ENCODE measurements at places on chromosomes 1 and 21. TPM values are rescaled to one million over a fixed set of nuclear protein-coding genes. Genes with fewer than 3 reads are reported as not detected.
A peak's percentile ranks its signal among the peaks of the same experiment; 100 is the strongest.

DNA sequence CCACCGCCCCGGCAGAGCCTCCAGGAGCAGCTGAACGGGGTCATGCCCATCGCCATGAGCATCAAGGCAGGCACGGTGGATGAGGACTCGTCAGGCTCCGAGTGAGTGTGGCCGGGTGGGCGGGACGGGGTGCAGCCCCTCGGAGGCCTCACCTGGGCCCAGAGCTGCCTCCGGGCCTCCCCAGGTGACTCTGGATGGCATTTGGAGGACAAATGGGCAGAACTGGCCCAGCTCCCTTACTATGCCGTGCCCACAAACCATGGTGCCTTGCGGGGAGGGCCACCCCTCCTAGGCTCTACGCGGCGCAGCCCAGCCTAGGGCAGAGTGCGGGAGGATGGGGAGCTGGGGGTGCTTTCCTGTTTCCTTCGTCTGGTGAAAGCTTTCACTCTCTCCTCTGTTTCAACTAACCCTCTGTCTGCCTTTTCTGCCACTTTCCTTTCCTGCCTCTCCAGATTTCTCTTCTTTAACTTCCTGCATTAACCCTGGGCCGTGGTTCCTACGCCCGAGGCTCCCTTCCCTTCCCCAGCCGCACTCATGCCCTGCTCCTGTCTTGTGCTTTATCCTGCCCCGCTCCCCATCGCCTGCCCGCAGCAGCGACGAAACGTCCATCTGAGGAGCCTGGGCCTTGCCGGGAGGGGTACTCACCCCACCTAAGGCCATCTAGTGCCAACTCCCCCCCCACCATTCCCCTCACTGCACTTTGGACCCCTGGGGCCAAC, 9.2 kb downstream of the PSRC1 start:
- DNase-seq, result no peak

DNA sequence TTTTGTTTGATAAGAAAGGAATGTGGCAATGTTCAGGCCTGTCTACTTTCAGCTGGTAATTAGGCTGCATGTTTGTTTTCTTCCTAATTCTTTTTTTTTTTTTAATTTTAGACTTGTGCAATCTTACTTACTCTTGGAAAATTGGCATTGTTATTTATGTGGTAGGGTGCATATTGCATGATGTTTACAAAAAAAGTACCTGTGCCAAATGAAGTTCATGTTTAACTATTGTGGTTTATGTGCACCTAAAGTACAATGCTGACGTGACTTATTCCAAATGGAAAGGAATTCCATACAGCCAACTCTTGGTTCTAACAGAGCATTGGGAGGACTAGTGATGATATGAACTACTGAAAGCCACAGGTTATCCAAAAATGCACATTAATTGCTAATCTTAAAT, 51.0 kb downstream of the KCNK2 start:
- DNase-seq, result no peak

DNA sequence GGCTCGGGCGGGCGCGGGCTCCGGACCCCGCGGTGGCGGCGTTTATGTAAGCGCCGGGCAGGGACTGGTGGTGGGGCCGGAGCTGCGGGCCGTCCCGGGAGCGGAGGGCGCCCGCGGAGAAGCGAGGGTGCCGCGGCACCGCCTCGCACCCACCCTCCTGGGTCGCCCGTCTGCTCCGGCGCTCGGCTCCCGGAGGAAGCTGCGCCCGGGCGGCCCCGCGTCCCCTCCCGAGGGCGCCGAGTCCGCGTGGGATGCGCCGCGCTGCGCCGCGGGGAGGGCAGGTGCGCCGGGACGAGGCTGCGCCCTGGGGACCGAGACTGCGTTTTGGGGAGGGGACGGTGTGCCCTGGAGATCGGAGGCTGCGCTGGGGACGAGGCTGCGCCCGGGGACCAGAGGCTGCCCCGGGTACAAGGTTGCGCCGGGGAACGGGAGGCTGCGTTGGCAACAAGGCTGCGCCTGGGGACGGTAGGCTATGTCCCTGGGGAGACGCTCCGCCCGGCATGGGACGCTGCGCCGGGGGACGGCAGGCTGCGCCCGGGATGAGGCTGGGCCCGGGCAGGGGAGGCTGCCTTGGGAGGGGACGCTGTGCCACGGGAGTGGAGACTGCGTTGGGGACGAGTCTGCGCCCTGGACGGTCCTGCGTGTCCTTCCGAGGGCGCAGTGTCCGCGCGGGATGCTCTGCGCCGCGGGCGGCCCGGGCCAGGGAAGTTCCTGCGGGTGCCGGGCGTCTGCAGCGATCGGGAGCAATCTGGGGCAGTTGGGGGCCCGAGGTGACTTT, 627 bp downstream of the ADARB1 start:
- no peak for DNase-seq

GRCh38 chr1:199684686-199685273, 342.7 kb upstream of the NR5A2 start:
- peak; percentile 25 for DNase-seq

DNA sequence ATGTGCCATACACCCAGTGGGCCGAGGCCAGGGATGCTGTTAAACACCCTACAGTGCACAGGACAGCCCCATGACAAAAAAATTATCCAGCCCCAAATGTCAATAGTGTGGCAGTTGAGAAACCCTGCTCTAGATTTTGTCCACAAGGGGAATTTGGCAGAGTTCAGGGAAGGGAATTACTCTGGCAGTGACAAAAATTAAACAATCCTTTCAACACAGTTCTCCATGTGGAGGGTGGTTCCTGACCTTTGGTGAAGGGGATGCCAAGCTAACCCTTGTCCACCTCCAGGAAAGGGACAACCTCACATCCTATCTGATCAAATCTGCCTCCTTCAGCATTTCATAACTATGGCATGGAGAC, 28.4 kb upstream of the CD84 start:
- no peak for DNase-seq

GRCh38 chr1:88454781-88455180, 229.3 kb upstream of the PKN2 start:
- DNase-seq, result no peak

DNA sequence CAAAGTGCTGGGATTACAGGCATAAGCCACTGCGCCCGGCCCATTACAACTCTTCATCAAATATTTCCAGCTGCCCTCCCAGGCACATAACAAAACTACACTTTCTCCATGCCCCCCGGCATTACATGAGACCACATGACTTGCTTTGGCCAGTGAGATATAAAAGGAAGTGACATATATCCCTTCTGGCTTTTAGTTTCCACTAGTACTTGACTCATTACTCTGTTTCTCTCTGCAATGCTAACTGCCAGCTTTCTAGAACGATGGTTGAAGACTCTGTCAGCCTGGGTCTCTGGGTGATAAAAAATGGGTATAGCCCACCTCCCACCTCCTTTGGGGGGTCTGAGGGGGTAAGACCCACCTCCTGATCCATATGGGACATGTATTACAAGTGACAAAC, 24.2 kb downstream of the ABL2 start:
- DNase-seq, result no peak

DNA sequence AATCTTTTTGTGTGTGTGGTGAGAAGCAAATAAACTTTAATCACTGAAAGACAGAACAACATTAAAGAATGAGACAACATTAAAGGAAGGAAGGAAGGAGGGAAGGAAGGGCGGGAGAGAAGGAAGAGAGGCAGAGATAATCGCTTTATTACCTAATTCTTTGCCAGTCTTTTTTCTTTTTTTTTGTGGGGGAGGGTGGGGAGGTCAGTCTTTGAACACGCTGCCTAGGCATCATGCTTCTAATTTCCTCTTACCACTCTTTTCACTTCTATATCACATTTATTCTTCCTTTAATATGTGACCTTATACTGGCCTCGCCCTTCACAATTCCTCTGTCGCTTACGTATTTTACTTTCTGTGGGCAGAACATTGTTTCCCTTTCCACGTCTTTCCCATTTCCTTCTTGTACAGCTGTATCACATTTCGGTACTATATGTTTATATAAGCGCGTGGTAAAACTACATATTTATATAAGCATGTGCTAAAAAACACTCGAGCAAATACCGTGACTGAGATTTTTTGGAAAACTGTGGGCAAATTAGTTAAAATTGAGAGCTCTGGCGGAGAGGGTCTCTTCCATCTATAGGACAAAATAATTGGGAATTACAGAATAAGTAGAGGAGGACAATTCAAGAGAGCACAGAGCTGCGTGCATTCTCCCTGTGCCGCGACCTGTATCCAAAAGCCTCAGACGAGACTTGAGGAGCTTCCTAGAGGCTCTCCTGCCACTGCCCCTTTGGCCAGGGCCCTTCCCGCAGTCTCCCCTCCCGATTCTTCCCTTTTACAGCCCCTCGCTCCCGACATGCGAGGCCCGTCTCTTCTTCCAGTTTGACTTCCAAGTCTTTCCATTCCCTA, 823 bp upstream of the PRKAA2 start:
- DNase-seq, result peak; percentile 3

Gene PKLR
- total RNA-seq, result 10.3 TPM

Gene ANXA9
- total RNA-seq, result 23.9 TPM

Gene CAMK2N1
- total RNA-seq, result 44.3 TPM

Gene WDR64
- not detected for total RNA-seq

Gene ERG
- total RNA-seq, result not detected

Gene SPAG17
- total RNA-seq, result not detected

Gene SERPINC1
- 205 TPM for total RNA-seq

Gene EPHB2
- total RNA-seq, result not detected

Gene AKR1A1
- 217 TPM for total RNA-seq

Data from HepG2 (cell line).